ENCODE measurements at places on chromosomes 11 and 22.
A peak's percentile ranks its signal among the peaks of the same experiment; 100 is the strongest.

DNA sequence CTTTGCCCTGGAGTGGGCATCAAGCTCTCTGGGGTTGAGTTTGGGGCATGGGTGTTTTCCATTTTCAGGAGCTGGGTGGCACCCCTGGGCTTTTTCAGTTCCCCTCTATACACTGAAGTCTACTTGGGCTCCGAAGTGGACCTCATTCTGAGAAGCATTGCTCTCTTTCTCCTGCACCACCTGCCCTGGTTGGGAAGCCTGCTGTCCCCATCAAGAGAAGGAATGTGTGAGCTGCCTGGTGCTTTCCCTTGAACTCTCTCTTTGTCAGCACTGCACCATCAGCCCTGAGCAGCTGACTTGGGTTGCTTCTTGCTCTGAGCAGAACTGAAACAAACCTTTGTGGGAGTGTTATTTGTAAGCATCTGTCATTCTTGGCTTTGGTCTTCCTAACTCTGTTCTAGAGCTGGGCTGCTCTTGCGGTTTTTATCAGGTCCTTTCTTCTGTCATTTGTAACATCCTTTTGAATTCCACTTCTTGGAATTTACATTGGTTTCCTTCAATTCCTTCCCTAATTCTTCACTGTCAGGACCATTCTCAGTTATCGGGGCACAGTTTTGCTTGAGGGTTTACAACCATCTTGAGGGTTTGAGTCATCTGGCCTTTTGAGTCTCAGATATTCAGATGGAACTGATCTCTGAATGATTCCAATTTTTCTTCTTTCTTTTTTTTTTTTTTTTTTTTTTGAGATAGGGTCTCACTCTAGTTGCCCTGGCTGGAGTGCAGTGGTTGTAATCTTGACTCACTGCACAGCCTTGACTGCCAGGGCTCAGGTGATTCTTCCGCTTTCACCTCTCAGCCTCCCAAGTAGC, 20.5 kb downstream of the UBE2L3 start:
- peak; percentile 49 for DNase-seq

GRCh38 chr11:62902932-62903331, 18.2 kb downstream of the CHRM1 start:
- no peak for DNase-seq

DNA sequence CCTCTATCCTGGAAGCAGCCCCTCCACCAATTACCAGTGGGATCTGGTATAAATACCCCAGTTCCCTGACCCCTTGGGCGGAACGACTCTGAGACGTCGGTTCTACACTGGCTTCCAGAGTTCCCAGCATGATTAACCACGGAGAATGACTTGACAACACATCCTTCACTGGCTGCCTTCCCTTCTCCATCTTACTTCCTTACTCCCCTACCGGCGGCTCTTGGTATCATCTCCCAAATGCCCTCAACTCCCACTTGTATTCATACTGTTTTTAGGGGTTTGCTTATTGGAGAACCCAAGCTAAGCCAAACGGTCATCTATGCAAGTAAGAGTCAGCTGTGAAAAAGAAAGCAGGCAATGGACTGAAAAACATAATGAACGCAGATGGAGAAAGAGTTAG, 56.1 kb downstream of the APOL3 start:
- DNase-seq: no peak

DNA sequence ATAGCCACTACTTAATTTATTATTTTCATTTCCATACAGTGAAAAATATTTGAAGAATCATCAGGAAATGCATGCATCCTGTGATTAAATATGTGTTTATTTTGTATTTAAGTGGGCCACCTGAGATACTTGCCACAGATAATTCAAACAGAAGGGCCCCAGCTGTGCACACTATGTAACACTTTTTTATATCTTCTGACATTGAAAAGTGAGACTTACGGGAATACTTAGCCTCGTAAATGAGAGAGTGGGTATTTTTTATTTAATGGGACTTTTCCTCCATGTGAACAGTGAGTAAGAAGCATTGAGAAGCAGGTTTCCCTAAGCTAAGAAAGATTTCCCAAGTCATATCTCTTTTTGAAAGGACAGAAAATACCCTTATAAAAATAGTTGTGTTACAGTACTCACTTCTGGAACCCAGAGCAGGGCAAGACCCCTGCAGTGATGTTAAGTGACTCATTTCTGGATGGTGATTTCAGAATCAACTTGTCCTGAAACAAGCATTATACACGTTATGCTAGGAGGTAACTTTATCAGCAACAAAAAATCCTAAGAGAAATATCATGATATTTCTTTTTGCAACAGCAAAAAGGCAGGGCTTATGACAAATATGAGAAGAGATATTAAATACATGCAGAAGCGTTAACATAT, 478.1 kb upstream of the CHORDC1 start:
- no peak for DNase-seq

DNA sequence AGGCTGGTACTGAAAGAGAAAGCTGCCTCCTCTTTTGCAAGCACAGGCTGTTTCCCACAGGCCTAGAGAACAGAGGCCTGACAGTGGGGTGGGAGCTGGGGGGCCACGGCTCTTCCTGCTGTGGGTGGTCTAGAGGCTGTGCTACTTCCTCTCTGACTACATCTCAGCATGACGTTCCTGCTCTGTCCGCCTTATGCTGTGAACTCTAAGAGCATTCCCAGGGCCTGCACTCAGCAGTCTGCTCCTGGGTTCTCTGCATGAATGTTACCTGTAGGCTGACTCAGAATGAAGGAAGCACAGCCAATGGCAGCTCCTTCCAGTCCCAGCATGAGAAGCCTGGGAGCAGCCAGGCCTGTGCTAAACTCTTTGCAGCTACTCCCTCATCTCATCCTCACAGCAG, 534.3 kb downstream of the NTM start:
- no peak for DNase-seq

DNA sequence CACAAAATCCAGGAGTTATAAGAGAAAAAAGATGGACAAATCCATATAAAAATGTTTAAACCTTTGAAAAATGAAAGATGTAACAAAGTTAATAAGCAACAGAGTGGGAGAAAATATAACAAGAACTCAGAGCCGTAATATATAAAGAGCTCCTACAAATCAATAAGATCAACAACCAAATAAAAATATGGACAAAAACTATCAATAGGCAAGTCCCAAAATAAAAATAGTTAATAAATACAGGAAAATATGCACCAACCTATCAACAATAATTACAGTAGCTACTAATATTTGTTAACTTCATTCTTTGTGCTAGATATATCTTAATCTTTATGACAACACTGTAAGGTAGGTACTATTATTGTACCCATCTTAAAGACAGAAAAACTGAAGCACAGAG, 2.8 kb downstream of the CARD10 start:
- no peak for DNase-seq

- DNase-seq: peak; percentile 43
These were observed 50.7 kb downstream of the TP53I11 start for GRCh38 chr11:44899959-44900358.

DNA sequence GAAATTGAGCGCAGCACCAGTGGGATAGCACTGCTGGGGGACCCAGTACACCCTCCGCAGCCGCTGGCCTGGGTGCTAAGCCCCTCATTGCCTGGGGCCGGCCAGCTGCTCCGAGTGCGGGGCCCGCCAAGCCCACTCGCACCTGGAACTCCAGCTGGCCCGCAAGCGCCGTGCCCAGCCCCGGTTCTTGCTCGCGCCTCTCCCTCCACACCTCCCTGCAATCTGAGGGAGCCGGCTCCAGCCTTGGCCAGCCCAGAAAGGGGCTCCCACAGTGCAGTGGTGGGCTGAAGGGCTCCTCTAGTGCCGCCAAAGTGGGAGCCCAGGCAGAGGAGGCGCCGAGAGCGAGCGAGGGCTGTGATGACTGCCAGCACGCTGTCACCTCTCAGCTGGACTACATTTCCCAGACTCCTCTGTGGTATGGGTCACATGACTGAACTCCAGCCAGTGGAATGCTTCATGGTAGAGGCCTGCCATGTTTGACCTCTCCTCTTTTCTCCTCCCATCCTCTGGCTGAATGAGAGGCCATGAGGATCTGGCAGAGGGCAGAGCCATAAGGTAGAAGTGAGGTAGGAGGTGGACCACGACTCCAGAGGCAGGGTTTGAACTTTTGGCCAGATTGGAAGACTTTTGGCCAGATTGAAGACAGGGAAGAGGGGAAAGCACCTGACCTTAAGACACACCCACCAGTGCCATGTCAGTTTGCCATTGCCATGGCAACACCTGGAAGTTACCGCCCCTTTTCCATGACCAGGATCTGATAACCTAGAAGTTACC, 6.2 kb downstream of the MRGPRD start:
- DNase-seq: no peak

GRCh38 chr11:128522943-128523518, 64.3 kb downstream of the ETS1 start:
- DNase-seq: no peak

GRCh38 chr11:120835601-120836228, 188.2 kb upstream of the TBCEL start:
- DNase-seq: peak; percentile 2

GRCh38 chr11:13043912-13044628, 35.0 kb downstream of the RASSF10 start:
- DNase-seq: no peak

DNA sequence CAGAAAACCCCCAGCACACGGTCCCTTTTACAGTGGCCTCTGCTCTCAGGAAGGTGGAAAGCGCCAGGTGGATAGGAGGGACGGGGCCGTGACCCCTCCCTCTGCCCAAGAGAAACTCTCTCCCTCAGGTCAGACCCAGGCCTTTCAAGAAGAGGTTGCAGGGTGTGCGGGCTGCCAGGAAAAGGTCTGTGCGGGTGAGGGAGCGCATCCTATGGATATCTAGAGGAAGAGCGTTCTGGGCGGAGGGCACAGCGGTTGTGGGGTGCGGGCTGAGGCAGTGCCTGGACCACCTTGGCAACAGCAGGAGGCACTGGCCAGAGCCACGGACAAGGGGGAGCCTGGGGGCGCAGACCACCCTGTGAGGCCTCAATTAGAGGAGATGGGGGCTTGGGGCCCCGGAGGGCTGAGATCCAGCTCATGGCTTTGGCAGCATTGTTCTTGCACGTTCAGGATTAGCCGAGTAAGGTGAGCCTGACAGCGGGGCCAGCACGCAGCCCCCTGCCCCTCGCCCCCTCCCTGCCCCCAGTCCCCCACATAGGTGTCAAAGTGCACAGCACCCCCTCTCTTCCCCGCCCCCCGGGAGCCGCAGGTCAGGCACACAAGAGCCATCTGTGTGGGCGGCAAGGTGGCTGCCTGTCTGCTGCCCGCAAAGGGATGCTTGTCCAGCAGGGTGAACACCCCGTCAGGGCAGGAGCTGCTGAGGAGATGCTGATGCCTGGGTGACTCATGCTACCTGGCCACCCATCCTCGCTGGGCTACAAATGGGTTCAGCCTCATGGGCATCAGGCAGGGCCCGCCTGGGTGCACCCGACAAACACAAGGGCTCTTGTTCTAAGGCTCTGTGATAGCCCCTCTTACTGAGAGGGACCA, 92.8 kb upstream of the KCNQ1OT1 start:
- no peak for DNase-seq

- no peak for DNase-seq
These were observed 17.3 kb upstream of the OSBPL5 start for GRCh38 chr11:3182462-3182852.

DNA sequence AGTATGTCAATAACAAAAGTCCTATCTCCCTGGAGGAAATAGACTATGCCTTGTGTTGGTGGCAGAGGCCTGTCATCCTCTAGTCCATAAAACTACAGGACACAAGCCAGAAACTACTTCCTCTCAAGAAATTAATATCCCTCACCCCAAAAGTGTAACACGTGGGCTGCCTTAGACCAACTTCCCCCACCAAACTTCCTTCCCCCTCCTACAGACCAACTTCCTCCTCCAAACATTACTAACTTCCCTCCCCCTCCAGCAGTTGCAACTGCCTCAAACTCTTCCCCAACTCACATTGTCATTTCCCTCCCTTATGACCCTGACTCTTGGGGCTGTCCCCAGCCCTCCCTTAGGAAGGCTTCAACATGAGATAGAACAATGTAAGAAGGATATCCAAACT, 6.3 kb downstream of the OR52K2 start:
- no peak for DNase-seq

DNA sequence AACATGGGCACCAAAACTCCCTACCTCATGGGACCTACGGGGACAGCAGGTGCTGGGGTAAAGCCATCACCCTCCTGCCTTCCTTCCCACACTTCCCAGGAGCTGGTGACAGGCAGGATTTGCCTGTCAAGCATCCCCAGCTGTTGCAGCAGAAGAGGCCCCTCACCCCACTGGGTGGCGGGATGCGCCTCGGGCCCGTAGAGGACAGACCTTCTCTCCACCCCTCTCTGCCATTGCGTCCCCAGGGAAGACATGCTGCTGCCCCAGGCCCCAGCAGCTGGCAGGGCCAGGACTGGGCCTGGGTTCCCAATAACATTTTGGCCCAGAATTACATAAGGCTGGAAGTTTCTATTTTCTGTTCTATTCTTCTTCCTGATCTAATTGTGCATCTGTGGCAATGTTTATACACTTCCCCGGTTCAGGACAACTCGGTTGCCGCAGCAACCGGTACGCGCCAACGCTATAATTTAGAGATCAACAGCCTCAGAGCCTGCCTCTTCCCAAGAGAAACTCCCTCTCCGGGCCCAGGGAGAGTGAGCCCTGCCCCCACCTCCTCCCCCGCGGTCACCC, 25.4 kb downstream of the KCNJ4 start:
- no peak for DNase-seq

DNA sequence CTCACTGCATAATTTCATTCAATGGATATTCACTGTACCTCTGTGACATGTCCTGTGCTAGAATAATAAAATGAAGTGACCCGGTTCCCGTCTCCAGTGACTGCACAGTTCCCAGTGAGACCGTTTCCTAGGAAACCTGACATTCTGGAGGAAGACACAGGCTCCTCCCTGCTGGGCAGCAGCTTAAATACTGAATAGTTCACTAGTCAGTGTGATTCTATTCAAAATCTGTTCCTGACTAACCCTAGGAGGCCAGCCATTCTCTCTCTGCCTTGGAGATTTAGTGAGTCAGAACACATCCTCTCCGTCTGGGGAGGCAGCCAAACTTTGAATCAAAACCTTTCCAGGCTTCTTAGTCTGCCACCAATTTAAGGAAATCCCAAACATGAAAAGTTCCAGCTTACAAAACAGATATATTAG, 11.3 kb downstream of the TRIM66 start:
- DNase-seq: no peak

DNA sequence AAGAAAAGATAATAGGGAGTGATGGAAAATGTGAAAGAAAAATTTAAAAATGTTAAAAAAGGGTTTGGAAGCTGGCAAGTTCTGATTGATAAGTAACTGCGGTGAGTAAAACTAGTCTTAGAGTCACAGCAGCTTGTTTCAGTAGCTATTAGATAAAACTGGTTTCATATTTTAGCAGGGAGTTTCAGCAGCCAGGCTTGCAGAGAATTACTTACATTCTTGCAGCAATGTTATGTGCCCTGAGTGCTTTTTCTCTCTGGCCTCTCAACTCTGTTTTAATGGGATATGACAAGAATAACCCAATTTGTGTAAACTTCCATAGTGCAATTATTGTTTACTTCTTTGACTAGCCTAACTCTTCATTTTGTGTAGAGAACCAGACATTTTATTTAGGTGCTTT, 33.6 kb downstream of the PPME1 start:
- no peak for DNase-seq

DNA sequence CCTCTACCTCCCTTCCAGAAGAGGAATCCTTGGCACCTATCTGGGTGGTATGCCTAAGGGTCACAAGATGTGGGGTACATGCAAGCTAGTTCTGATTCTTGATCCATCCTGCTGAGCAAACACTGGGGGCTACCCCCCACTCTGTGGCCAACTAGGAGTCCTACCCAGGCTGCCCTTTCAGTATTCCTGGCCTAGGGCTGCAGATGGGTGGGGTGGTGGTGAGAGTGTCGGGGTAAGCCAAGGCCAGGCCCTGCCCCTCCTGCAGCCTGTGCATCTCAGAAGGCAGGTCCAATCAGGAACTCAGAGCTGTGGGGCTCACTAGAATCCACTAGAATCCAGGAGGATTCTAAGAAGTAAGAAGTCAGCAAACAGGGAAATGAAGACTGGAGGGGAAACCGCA, 10.9 kb downstream of the SSH3 start:
- DNase-seq: no peak
